ENCODE measurements at places on chromosomes 5 and 9. TPM values are rescaled to one million over a fixed set of nuclear protein-coding genes. Genes with fewer than 3 reads are reported as not detected.

DNA sequence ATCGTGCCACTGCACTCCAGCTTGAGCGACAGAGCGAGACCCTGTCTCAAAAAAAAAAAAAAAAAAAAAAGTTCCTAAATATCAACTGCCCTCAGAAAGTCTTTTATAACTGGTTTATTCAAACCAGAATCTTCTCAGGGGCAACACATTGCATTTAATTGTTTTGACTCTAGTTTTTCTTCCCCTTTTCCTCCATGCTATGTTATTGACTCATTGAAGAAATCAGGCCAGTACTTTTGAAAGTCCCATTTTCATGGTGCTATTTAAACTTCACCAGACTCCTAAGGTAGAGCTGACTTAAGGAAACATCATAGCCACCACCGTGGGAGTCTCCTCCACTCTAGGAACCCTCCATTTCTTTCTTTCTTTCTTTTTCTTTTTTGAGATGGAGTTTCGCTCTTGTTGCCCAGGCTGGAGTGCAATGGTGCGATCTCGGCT lies 83.1 kb upstream of the IL6ST start:
- DNase-seq: no peak

- no peak for DNase-seq
These were observed 13.2 kb upstream of the SLC25A48 start for GRCh38 chr5:135821061-135821801.

GRCh38 chr5:95022967-95023695 lies 261.8 kb downstream of the MCTP1 start:
- no peak for DNase-seq

RETREG1 gene
- total RNA-seq: 233 TPM

SH3TC2 gene
- 0.20 TPM for total RNA-seq

IFNA21 gene
- not detected for total RNA-seq

Data from gastrocnemius medialis (tissue), 4 donors.